ENCODE measurements at places on chromosomes 12 and 14.

GRCh38 chr14:73058922-73059673 is 764 bp downstream of the RBM25 start:
- no peaks in the 10 kb centered on the region for H3K27me3 ChIP-seq
- H3K4me3 ChIP-seq: no peak overlapping the region
- peaks cover 52% of the 10 kb centered on the region for H3K4me1 ChIP-seq
- H3K36me3 ChIP-seq: peaks cover 4% of the 10 kb centered on the region

GRCh38 chr14:77203611-77204458 is 22.2 kb downstream of the TMEM63C start:
- H3K4me1 ChIP-seq: no peaks in the 10 kb centered on the region
- H3K27me3 ChIP-seq: peaks cover 5% of the 10 kb centered on the region
- DNase-seq: no peak

- H3K36me3 ChIP-seq: peaks cover 5% of the 10 kb centered on the region
- no peak overlapping the region for H3K27ac ChIP-seq
- peak overlapping the region; percentile 57 for H3K4me3 ChIP-seq
These were observed 1.8 kb downstream of the SMIM41 start for GRCh38 chr12:52081263-52081733.

GRCh38 chr12:64911081-64911480 is 86.6 kb downstream of the TBC1D30 start:
- peaks cover 7% of the 10 kb centered on the region for H3K27me3 ChIP-seq
- no peak overlapping the region for H3K4me3 ChIP-seq
- no peak overlapping the region for H3K27ac ChIP-seq

- DNase-seq: peak; percentile 75
- H3K27me3 ChIP-seq: peaks cover 2% of the 10 kb centered on the region
These were observed 37.3 kb upstream of the RCOR1 start for GRCh38 chr14:102554821-102555819.

DNA sequence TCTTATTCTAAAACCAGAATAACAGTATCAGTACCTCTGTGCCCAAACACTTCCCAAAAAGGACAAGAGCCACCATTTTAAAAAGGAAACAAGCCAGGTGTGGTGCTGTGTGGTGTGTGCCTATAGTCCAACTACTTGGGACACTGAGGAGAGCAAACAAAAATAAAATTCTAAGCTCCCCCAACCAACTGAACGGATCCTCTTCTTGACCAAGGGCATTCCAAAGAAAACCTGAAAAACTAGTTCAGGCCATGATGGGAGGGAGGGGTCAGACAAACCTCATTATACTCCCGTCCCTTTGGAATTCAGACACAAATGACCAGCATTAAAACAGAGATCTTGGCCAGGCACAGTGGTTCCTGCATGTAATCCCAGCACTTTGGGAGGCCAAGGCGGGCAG is 20.5 kb downstream of the SLC11A2 start:
- peak overlapping the region; percentile 58 for H3K27ac ChIP-seq
- peaks cover 21% of the 10 kb centered on the region for H3K4me1 ChIP-seq
- no peak overlapping the region for H3K4me3 ChIP-seq
- H3K36me3 ChIP-seq: peaks cover 3% of the 10 kb centered on the region

DNA sequence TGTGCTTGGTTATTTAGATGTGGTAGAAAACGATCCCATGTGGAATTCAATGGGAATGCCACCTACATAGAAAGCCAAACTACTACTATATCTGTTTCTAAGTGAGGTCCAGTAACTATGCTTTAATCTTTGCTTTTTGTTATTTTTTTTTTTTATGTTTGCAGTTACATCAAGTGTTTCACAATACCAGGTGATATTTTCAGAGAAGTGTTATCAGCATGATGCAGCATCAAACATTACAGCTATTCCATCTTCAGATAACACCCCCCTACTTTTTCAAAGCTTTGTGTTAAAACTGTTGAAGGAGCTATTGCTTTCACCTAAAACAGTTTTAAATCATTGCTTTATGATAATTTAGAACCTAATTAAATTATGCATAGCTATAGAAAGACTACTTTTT is 163.8 kb upstream of the SLC16A7 start:
- no peak overlapping the region for H3K27ac ChIP-seq
- H3K4me3 ChIP-seq: no peak overlapping the region
- DNase-seq: no peak
- peaks cover 3% of the 10 kb centered on the region for H3K4me1 ChIP-seq

DNA sequence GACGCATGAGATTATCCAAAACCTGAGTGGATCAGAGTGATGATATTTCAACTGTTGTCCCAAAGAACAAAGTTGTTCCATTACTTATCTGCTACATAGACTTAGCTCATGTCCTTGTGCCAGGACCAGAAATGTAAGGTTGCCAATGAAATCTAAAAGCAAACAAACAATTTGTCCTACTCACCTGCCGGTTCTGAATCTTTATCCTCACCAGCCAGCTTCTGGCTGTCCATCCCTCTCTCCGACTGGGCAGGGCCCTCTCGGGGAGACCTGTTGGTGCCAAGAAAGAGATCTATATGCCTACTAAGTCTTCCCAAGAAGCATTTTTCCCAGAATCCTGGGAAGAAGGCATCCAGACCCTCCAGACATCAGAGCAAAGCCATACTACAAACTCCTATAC is 5.5 kb downstream of the KMT2D start:
- H3K27ac ChIP-seq: no peak overlapping the region
- H3K27me3 ChIP-seq: no peaks in the 10 kb centered on the region
- H3K36me3 ChIP-seq: no peaks in the 10 kb centered on the region
- DNase-seq: no peak
- H3K4me1 ChIP-seq: peaks cover 73% of the 10 kb centered on the region

DNA sequence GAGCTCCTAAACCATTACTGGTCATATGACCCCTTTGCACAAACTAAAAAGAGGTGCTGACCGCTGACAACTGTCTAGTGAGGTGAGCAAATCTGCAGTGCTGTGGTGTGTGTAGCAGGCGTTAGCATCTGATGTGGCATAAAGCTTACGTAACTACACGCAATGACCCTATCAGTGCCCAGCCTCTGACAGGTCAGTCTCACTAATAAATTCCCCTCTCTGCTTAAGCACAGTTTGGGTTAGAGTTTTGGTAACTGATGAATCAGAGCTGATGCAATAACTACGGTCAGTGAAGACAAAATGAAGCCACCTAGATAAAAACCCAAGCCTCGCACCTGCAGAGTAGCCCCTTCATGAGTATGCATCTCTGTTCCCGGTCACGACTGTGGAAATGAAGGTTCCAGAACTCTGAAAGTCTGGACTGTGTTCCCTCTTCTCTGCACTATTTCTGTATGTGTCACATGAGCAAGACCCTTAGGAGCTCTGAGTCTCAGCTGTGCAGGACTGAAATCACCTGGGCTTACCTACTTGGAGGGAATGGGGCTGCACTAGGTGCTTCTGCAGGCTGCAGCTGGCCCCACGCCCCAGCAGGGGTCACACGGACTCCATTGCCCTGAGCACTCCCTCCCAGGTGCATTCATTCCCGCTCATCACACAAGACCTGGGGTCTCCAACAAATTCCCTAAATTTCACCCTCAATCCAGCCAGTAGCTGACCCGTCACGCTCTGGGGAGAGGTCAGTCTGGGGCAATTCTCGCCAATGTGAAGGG is 54.4 kb downstream of the RIMBP2 start:
- H3K27ac ChIP-seq: no peak overlapping the region
- DNase-seq: no peak
- no peaks in the 10 kb centered on the region for H3K4me1 ChIP-seq
- H3K36me3 ChIP-seq: no peaks in the 10 kb centered on the region

GRCh38 chr12:66438601-66439000 is 136.3 kb downstream of the HELB start:
- no peaks in the 10 kb centered on the region for H3K36me3 ChIP-seq
- no peaks in the 10 kb centered on the region for H3K4me1 ChIP-seq
- H3K27ac ChIP-seq: no peak overlapping the region
- no peaks in the 10 kb centered on the region for H3K27me3 ChIP-seq
- DNase-seq: no peak

DNA sequence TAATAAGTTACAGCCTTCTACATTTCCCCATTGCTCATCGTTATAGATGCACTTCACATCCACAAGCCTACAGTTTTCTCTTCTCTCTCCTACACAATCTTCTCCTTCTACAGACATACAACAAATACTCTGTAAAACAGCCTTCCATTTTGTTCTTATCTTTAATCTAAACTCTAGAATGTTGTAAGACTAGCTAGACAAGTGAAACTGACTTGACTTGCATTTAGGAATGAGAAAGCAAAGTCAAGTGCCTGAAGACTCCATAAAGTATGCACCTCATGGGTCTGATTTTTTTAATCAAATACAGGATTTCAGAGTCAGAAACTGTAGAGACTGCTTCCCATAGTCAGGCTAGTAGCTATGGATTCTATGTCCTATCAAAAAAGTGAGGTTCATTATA is 190.3 kb downstream of the KLHL28 start:
- no peak overlapping the region for H3K27ac ChIP-seq
- no peaks in the 10 kb centered on the region for H3K4me1 ChIP-seq
- no peaks in the 10 kb centered on the region for H3K36me3 ChIP-seq
- DNase-seq: no peak

GRCh38 chr12:63362791-63363190 is 211.8 kb upstream of the AVPR1A start:
- H3K27me3 ChIP-seq: no peaks in the 10 kb centered on the region
- no peaks in the 10 kb centered on the region for H3K4me1 ChIP-seq
- no peak overlapping the region for H3K4me3 ChIP-seq
- no peak for DNase-seq
- no peak overlapping the region for H3K27ac ChIP-seq

- peaks cover 19% of the 10 kb centered on the region for H3K27me3 ChIP-seq
- H3K4me3 ChIP-seq: no peak overlapping the region
- no peaks in the 10 kb centered on the region for H3K4me1 ChIP-seq
- no peak for DNase-seq
- H3K36me3 ChIP-seq: no peaks in the 10 kb centered on the region
These were observed 276.1 kb downstream of the ALG10 start for GRCh38 chr12:34298176-34298970.

DNA sequence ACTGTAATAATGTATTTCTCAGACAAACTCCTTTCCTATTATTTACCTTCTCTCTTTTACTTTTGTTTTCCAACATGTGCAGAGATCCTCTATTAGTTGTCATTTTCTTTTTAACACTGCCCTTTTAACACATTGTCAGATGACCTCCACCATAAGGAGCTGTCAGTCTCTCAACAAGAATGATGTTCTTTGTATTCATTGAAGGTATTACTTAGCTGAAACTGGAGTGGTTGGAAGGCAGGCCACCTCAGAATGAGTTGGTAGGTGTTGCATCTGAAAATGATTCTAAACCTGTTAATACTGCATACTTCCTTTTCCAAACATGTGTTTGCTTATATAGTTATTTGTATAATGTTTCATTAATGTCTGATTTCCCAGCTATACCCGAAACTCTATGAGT is 16.9 kb downstream of the TMEM117 start:
- DNase-seq: no peak
- no peak overlapping the region for H3K4me3 ChIP-seq
- no peak overlapping the region for H3K27ac ChIP-seq
- H3K4me1 ChIP-seq: no peaks in the 10 kb centered on the region
- H3K27me3 ChIP-seq: no peaks in the 10 kb centered on the region
- peaks cover 9% of the 10 kb centered on the region for H3K36me3 ChIP-seq

- H3K27ac ChIP-seq: no peak overlapping the region
- no peaks in the 10 kb centered on the region for H3K4me1 ChIP-seq
- no peak overlapping the region for H3K4me3 ChIP-seq
- H3K36me3 ChIP-seq: no peaks in the 10 kb centered on the region
- H3K27me3 ChIP-seq: peaks cover 9% of the 10 kb centered on the region
- DNase-seq: no peak
These were observed 487 bp upstream of the MGST1 start for GRCh38 chr12:16346958-16347357.

DNA sequence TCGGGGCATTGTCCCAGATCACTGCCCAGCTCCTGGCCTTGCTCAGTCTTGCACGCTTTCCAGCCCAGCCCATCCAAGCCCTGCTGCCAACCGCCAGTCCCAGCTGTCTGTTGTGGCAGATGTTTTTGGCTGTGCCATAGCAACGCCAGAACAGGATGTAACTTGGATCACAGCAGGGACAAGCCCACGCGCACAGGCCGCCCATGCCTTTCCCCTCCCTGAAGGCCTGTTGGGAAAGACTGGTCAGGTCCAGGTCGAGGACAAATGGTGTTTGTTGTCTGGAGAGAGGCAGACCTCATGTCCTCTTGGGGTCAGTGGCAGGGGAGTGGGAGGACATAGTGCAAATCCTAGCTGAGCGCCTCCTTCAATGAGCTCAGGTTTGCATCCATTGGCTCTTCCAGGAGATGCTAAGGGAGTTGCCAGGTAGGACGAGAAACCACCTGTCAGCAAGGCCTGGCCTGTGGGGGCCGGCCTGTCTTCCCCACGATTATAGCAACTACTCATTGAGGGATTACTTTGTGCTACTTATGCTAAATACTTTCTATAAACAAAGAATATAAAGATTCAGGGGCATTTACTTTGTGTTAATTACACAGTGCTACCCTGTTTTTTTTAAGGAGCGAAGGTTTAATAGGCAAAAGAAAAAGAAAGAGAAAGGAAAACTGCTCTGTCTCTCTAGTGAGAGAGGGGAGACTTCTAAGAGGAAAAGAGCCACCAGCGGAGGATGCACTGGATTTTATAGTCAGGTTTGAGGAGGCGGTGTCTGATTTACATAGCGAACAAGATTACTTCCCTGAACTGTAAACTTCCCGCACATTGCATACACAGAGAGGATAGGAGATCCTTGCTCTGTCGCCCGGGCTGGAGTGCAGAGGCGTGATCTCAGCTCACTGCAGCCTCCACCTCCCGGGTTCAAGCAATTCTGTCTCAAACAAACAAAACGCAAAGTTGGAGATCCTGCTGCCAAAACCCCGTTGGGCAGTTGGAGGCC is 42.8 kb upstream of the CORO1C start:
- H3K27ac ChIP-seq: no peak overlapping the region
- H3K36me3 ChIP-seq: no peaks in the 10 kb centered on the region
- peaks cover 1% of the 10 kb centered on the region for H3K27me3 ChIP-seq

- no peak overlapping the region for H3K27ac ChIP-seq
- no peak overlapping the region for H3K4me3 ChIP-seq
- no peaks in the 10 kb centered on the region for H3K36me3 ChIP-seq
- no peaks in the 10 kb centered on the region for H3K4me1 ChIP-seq
- H3K27me3 ChIP-seq: no peaks in the 10 kb centered on the region
These were observed 94.1 kb downstream of the FSCB start for GRCh38 chr14:44412858-44413569.

Measured in naive thymus-derived CD8-positive, alpha-beta T cell (primary cell).